HS-5 (cell line): ENCODE measurements at places on chromosomes 5 and 9.

GRCh38 chr9:117587263-117587662 lies 116.9 kb upstream of the TLR4 start:
- no peak for DNase-seq

- no peak for DNase-seq
These were observed 19.0 kb downstream of the SH3GLB2 start for GRCh38 chr9:129008986-129009583.

DNA sequence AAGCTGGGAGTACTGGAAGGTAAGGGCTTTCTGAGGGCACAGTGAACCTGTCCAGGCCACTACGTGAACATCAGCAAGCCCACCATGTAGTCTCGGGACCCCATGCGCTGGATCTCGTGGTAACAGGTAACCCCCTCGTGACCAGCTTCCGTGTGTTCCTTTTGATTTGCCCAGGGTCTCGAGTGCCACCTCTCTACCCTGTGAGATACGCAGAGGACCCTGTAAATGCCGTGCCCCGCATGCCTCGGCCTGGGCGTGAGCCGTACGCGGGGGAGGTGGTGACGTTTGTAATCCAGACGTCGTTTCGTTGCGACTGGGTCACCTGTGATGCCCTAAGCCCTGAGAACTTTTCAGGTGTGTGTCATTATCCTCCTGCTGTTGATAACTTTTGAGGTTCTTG lies 45.5 kb downstream of the TENT4A start:
- no peak for DNase-seq

GRCh38 chr5:72076621-72077300 lies 30.5 kb upstream of the MAP1B start:
- DNase-seq, result no peak

- DNase-seq, result peak; percentile 36
These were observed 57.3 kb upstream of the FNIP1 start for GRCh38 chr5:131854134-131854533.

- no peak for DNase-seq
These were observed 6.1 kb downstream of the CA9 start for GRCh38 chr9:35679766-35680330.

DNA sequence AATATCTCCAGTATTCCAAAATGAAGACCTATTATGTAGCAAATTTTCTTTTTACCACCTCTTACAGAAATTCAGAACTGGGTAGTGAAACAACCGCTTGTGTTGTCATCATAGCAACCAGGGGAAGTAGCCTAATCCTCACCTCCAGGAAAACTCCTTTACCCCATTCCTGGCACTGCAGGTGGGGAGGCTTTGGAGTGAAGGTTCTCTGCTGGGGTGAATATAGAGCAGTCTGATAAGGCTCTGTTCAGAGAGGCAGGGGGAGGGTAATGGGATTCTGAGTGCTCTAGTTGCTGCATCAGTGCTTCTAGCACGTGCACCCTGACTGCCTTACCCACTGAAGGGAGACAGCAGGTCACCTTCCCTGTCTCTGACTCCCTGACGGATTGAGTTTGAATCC lies 116.2 kb downstream of the MAN2A1 start:
- DNase-seq, result no peak

GRCh38 chr5:59813761-59814536 lies 79.6 kb downstream of the PDE4D start:
- peak; percentile 78 for DNase-seq
